ENCODE measurements at places on chromosomes 12 and 14. TPM values are rescaled to one million over a fixed set of nuclear protein-coding genes. Genes with fewer than 3 reads are reported as not detected.

The FZD10 gene
- not detected for polyA plus RNA-seq

- peaks cover 27% of the 10 kb centered on the region for H3K4me1 ChIP-seq
- DNase-seq, result peak; percentile 41
- H3K36me3 ChIP-seq, result no peaks in the 10 kb centered on the region
- no peak overlapping the region for H3K4me3 ChIP-seq
- H3K27ac ChIP-seq, result no peak overlapping the region
Observed at GRCh38 chr14:75303381-75303789, 24.8 kb downstream of the FOS start.

DNA sequence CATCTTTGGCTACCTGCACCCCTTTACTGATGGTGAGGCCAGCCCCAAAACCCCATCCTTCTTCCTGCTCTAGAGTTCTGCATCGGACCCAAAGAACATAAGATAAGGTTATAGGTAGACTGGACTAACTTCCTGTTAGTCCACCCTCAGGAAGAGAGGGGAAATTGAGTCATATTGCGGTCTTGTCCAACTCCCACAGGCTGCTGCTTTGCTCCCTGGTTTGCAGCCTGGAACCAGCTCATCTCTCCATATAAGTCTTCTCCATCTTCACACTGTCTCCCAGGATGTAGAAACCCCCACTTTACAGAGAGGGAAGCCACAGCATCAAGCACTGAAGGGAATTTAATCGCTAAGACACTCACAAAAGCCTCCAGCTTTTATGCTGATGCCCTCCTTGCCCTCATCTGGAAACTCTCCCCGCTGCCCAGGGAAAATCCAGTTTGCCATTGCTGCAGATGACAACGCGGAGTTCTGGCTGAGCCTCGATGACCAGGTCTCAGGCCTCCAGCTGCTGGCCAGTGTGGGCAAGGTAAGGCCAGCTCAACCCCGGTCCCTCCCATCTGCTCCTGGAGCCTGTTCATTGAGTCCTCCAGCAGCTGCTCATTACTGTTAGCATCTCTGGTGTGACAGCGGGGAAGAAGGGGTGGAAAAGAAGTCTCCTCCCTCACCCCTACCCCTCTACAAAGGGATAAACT lies 85.3 kb downstream of the B4GALNT3 start:
- no peak overlapping the region for H3K27ac ChIP-seq
- H3K4me1 ChIP-seq, result peaks cover 45% of the 10 kb centered on the region

The TAS2R19 gene
- 0.22 TPM for polyA plus RNA-seq

DNA sequence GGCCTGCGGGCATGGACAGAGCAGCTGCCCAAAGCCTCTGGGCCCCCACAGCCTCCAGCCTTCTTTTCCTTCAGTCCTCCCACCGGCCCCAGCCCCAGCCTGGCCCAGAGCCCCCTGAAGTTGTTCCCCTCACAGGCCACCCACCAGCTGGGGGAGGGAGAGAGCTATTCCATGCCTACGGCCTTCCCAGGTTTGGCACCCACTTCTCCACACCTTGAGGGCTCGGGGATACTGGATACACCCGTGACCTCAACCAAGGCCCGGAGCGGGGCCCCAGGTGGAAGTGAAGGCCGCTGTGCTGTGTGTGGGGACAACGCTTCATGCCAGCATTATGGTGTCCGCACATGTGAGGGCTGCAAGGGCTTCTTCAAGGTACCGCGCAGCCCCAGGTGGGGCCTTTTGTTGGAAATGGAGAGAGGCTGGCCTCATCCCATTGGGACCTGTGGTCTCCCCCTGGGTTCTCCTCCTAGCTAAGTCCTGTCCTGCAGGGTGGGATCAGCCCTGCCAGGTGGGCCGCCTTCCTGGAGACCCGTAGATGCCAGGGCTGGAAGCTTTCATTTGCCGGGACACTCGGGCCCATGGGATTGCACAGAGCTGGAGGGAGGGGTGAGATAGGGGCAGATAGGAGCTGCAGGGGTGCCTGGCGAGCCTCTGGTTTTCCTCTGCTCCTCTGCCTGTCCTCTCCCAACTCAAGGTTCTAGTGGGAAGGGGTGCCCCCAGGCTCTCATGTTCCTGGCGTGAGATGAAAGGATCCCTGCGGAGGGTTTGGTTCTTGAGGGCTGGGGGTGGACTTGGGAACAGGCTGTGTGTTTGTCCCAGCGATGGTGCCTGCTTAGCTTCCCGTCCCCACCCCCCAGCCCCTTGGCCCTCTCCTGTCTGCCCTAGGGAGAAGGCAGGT lies 3.8 kb downstream of the NR4A1 start:
- H3K4me1 ChIP-seq, result peaks cover 23% of the 10 kb centered on the region
- no peaks in the 10 kb centered on the region for H3K36me3 ChIP-seq
- no peak overlapping the region for H3K27ac ChIP-seq

GRCh38 chr14:39417014-39417413 lies 15.2 kb downstream of the FBXO33 start:
- no peaks in the 10 kb centered on the region for H3K27me3 ChIP-seq
- H3K4me3 ChIP-seq, result no peak overlapping the region
- DNase-seq, result no peak

The HOXC4 gene
- polyA plus RNA-seq, result not detected

The CYP46A1 gene
- not detected for polyA plus RNA-seq

DNA sequence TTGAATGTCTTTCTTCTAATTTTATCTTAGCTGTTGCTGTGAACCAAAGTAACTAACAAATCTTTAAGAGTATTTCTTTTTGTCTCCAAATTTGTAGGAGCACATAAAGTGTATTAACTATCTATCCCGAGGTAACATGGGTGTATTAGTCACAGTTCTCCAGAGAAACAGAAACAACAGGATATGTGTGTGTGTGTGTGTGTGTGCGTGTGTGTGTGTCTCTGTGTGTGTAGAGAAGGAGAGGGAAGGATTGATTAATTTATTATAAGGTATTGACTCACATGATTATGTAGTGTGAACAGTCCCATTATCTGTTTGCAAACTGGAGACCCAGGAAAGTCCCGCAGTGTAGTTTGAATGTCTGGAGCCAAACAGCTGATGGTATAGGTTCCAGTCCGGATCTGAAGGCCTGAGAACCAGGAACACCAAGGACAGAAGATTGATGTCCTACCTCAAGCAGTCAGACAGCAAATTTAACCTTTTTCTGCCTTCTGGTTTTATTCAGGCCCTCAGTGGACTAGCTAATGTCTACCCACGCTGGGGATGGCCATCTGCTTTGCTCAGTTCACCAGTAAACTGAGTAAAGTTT lies 14.4 kb downstream of the G2E3 start:
- H3K27ac ChIP-seq, result no peak overlapping the region
- DNase-seq, result no peak
- peaks cover 86% of the 10 kb centered on the region for H3K4me1 ChIP-seq
- no peaks in the 10 kb centered on the region for H3K36me3 ChIP-seq

The PPP1R1A gene
- polyA plus RNA-seq, result not detected

Measured in naive thymus-derived CD8-positive, alpha-beta T cell (primary cell).